ENCODE measurements at places on chromosomes 3 and 15.

DNA sequence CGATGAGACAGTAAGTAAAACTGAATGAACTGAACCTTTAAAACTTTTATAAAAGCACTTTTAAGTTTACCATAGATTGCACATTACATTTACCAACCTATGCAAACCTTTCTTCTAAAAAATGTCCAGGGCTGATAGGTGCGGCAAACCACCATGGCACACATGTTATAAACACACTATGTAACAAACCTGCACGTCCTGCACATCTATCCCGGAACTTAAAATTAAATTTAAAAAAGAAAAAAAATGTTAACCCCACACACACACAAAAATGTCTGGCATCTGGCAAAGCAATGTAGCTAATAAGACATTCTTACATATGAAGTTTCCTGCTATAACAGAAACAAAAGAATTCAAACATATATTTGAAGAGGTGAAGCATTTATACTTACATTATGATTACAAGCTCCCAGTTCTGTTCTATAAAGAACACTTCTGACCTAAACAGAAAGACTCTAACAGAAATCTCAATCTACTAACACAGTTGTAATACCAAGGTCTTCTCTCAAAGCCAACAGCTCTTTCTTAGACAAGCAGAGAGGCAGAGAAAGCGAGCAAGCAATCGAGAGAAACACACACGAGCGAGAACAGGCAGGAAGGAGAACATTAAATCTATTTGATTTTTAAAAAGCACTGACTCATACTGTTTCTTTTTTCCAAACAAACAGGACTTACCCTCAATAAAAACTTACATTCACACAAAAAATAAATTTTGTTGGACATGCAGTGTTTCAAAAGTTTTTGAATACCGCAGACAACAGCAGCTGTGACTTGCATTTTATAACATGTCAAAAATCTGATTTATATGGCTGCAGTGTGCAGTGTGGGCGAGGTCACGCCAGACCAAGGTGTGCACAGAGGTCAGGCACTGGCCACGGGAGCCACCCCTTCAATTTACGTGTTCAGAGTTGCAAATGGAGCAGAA lies at the start of gene NRG4:
Gene NRG4, minus strand, starts transcription at position 798 of the 925 bp plus-strand sequence. CDS start 1,194 bp downstream, outside the sequence.
- no peak for DNase-seq

DNA sequence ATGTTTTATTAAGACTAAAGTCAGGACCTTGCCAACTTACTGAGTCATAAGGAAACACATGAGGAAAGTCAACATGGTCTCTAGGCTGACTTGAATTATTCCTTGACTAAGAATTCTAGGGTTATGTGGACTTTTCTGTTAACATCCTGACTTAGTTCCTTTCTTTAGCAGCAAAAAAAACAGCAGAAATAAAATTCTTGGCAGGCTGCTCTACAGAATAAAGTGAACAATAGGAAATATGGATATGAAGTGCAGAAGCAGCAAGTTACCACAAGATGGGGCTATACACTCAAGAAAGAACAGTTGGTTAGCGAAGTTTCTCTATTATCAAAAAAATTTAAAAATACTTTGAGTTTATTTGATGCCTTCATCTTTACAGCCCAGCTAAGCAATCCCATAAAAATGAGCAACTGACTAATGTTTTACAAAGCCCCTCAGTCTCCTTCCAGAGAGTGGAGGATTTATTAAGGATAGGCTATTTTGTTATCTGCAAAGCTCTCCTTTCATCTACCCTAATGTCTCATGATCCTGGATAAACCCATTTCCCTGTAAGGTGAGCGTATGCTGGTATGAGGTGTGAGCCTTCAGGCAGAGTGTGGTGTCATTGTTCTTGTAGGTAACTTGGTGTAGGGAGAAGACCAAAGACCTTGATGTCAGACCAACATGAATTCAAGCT lies 23.1 kb upstream of the MCCC1 start:
- no peak for DNase-seq

DNA sequence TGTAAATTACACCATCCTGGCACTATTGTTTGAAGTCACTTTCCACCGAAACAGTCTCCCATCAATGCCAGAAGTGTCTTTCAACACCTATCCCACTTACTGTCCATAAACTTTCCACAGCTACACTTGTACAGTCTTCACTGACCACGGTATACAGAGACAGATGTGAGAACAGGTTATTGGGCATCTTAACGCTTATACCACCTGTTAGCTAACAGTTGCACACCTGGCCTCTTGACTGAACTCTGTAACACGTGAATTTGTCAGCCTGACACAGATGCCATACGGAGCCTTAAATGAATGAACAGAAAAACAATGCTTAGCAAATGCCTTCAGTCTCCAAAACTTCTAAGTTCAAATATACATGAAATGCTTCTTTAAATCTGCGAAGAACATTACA lies 440.5 kb downstream of the SHQ1 start:
- no peak for DNase-seq

- no peak for DNase-seq
Measured at GRCh38 chr3:33403756-33404155, 36.4 kb downstream of the UBP1 start.

Measured in T-helper 17 cell (primary cell).